ENCODE measurements at places on chromosomes 7 and 10.

DNA sequence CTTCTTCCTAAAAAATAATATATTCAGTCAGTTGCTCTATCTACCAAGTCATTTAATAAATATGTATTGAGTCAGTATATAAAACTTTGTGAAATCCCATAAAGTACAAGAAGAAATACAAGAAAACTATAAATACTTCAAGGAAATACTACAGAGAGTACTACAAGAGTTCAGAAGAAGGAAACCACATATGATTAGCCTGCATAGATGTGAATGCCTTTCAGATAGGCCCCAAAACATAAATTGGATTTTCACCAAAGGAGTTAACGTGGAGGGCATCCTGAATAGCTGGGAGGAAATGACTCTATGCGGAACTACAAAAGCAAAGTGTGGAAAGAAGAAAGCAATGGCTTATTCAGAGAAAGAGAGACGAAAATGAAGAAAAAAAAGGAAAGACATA is 120.1 kb downstream of the LRRN3 start:
- no peak for DNase-seq

GRCh38 chr7:22791204-22792158 is 31.2 kb downstream of the TOMM7 start:
- no peak for DNase-seq

DNA sequence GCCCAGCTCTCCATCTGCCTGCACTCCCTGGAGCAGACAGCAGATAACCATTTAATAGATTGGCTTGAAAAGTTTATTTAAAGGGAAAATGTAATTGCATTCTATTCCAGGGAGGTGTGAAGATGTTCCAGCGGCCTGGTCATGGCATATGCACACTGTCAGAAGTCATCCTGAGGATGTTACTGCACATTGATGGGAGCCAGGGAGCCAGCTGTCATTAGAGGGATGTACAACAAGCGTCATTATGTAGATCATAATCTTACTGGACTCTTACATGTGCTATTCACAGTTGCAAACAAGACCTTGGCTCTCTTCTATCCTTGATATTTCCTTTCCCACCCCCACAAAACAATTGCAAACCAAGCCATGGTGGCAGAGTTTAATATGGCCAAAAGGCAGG is 65.4 kb downstream of the FAM204A start:
- no peak for DNase-seq

DNA sequence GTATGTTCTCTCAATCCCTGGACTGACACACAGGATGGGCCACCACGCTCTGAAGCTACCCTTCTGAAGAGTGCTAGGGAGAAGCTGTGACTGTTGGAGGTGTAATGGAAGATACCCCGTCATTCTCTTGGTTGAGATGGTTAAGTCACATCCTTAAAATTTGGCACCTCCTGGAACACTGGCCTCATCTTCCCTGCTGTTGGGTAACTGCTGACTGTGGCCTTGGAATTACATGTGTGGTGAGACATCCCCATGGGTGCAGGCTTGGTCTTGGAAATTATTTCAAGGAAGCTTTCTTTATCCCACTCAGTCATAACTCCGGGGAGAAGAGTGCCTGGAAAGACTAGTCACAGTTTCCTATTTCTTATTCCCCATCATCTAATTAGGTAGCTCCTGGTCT is 62.0 kb downstream of the LRMDA start:
- DNase-seq, result no peak

DNA sequence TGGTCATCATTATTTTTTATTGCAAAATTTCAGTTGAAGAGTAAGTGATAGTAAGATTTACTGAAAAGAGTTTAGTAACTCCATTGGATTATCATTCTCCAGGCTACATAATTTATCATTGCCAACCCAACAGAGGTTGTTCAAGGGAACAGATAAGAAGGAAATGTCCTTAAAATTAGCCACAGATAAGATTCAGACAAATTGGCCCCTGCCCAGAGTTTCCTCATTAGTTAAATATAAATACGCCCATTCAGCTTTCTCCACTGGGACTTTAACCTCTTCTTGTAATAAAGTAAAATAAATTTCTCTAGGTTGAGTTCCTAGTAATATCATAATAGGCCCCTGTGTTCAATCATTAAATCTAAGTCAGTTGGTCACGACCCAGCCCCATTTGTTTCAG is 27.7 kb upstream of the PHYHIPL start:
- no peak for DNase-seq

- no peak for DNase-seq
Measured at GRCh38 chr7:99366646-99367045, 7.9 kb upstream of the ARPC1B start.

DNA sequence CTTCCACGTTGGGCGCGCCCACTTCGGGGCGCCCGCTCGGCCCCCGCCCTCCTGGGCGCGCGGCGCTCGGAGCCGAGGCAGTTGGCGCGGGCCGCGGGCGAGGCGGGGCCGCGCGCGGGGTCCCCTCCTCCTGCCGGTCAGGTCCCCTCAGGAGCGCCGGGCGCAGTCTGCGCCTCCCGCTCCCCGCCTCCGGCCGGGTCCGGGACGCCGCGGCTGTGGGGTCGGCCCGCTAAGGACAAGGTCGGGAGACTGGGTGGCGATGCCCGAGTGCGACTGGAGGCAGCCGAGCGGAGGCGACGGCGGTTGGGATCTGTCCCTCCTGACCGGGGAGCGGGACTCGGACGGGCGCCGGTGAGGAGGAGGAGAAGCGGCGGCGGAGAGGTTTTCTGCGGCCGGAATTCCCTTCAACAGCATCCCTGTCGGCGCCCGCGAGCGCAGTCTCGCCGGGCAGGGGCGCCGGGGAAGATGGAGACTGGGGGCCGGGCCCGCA is at the start of gene ATRNL1:
Gene ATRNL1 (plus strand): TSS at position 80 of the 490 bp plus-strand sequence. CDS start 386 bp downstream, at position 466.
- DNase-seq, result no peak

- no peak for DNase-seq
Measured at GRCh38 chr10:64113792-64114191, 592.6 kb downstream of the REEP3 start.

DNA sequence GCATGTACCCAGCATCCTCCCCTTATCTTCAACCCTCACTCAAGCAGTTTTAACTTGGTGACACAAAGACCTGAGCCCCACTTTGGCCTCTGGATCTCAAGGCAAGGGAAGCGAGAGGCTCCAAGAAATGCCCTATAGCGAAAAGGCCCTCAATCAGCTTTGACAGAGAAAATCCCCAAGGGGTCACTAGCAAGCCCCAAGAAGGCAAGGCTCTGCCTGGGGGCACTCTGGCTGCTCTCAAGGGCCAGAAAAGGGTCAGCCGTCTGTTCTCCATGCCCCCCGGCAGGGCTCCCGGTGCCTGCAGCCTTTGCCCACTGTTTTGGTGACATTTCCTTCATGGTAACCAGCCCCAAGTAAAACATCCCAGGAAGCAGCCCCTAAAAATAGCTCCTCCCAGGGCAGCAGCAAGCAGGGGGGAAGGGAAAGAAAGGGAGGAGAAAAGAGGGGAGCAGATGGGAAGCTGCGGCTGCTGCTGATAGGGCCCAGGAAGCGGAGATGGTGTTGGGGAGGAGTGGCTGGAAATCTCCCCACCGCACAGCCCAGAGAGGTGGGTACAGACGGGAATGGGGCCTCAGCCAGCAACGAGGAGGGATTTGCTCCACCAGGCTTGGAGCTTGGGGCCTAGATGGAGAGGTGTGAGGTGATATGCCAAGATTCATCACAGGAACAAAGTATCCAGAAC is 7.1 kb downstream of the CAMK2G start:
- DNase-seq, result no peak

- DNase-seq, result no peak
Measured at GRCh38 chr7:55475855-55476803, 96.2 kb downstream of the VOPP1 start.

DNA sequence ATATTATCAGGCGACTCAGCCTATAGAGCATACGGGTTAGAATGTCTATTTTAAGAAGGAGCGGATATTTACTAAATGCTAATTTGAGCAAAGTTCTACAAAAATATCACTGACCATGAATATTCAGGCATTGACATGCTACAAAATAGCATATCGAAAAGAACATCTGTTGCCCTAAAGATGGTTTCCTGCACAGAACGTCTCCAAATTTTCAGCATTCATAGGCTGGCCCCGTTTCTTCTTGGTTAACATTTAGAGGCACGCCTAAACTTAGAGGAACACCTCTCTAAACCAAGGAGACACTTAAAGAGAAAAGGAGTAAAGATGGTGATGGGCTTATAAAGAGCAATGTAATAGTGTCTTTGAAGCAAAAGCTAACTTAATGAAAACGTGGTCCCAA is 1.3 kb upstream of the MINPP1 start:
- no peak for DNase-seq

DNA sequence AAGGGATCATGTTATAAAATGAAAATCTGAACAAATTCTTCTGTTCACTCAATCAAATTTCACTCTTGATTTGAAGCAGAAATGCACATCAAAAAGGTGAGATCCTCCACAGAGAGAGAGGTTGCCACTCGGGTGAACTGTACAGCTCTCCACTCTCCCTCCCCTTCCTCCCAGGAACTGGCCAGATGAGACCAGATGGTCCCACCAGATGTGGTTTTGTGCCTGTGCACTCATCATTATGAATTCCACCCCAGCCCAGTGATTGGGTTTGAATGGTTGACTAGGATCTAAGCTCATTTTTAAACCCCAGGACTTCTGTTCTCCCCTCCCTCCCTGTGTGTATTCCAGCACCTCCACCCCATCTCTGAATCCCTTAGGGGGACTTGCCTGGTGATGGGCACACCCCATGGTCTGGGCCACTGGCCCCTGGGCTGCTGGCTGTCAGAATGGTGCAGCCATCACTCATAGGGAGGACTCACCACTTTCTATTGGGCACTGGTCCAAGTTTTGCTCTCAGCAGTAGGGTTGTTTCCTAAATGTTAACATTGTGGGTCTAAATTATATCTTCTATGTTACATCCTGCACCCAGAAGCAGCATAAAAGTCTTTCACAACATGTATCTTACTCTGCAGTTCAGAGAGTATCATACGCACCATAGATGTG is 393.1 kb downstream of the TNS3 start:
- DNase-seq, result peak; percentile 65

Measured in eye (tissue), 1 donor.